ENCODE measurements at places on chromosomes 7 and 10.
A peak's percentile ranks its signal among the peaks of the same experiment; 100 is the strongest.

DNA sequence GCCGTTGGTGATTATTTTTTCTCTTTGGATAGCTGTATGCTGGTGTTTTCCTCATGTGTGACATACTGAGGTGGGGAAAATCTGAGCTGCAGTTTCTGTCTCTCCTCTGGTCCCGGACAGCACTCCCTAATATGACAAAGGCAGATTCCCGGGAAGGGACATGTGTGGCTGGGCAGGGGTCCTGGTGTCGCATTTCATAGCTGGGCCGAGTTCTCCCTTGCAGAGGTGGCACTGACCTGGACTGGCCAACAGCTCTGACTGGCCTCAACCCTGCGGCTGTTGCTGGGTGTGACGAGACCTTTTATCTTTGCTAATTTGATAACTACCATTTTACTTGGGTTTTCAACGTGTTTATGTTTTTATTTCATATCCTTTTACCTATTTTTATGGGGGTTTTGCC, 248.6 kb upstream of the TCERG1L start:
- no peaks in the 10 kb centered on the region for H3K4me1 ChIP-seq
- no peak overlapping the region for H3K27ac ChIP-seq
- H3K36me3 ChIP-seq = no peaks in the 10 kb centered on the region
- DNase-seq = no peak
- no peak overlapping the region for H3K4me3 ChIP-seq
- no peaks in the 10 kb centered on the region for H3K27me3 ChIP-seq

- H3K27me3 ChIP-seq = no peaks in the 10 kb centered on the region
- peaks cover 10% of the 10 kb centered on the region for H3K4me1 ChIP-seq
- no peak overlapping the region for H3K27ac ChIP-seq
- no peaks in the 10 kb centered on the region for H3K36me3 ChIP-seq
Observed at GRCh38 chr7:152313831-152314604, 121.8 kb downstream of the KMT2C start.

DNA sequence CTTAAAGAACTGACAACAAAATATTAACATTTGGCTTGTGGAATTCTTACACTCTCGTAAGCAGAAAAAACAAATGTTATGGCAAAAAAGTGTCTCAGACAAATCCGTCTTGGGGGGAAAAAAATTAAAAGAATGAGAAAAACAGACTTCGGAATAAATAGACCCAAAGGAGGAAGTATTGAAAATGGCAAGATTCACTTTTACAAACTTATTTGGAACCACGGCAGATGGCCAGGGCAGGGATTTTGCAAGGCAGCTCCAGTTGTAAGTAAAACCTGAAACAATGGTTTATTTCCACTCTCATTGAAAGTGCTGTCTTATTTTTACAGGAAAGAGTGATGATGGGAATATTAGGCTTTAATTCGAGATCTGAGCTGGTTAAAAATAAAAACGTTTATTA, 1.5 kb upstream of the ZNF438 start:
- H3K4me3 ChIP-seq = peak overlapping the region; percentile 66
- peaks cover 21% of the 10 kb centered on the region for H3K4me1 ChIP-seq
- H3K36me3 ChIP-seq = no peaks in the 10 kb centered on the region

DNA sequence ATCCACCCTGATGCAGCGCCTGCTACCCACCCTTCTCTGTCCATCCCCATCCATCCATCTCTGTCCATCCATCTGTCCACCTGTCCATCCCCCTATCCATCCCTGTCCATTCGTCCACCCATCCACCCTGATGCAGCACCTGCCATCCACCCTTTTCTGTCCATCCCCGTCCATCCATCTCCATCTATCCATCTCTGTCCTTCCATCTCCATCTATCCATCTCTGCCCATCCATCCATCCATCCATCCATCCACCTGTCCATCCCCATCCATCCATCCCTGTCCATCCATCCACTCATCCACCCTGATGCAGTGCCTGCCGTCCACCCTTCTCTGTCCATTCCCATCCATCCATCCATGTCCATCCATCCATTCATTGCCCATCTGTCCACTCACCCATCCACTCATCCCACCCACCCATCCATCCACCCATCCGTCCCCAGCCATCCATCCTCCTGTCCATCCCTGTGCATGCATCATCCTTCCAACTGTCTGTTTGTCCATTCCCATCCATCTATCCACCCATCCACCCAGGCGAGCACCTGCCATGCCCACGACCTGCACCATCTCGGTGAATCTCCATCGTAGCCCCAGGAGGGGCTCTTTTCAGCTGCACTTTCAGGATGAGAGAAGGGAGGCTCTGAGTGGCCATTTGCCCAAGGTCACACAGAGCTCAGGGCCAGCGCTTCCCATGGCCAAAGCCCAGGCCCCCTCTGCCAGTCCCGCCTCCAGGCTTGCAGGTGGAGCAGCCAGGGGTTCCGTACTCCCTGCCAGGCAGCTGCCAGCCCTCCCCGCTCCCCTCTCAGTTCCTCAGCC, 137.4 kb downstream of the LHPP start:
- H3K4me1 ChIP-seq = peaks cover under 1% of the 10 kb centered on the region
- no peak overlapping the region for H3K4me3 ChIP-seq
- H3K36me3 ChIP-seq = no peaks in the 10 kb centered on the region
- peak overlapping the region; percentile 75 for H3K27ac ChIP-seq
- no peaks in the 10 kb centered on the region for H3K27me3 ChIP-seq
- no peak for DNase-seq

DNA sequence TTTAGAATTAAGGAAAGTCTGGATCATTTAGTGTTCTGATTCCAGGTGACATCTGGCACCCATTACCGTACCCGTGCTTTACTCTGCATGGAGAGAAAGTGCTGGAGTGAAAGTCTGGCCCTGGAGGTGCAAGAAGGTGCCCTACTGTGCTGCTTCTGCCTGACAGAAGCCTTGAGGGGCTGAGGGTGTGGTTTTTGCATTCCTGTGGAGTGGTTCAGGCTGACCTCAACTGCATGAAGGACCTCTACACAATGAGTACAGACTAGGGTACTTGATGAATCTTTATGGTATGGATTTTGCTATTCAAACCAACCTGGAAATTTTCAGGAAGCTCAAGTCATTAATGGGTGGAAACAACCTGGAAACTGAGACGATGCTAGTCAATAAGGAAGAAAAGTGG, 45.1 kb upstream of the GSAP start:
- no peak overlapping the region for H3K27ac ChIP-seq
- no peaks in the 10 kb centered on the region for H3K36me3 ChIP-seq
- H3K4me3 ChIP-seq = no peak overlapping the region
- DNase-seq = no peak
- no peaks in the 10 kb centered on the region for H3K27me3 ChIP-seq

- no peaks in the 10 kb centered on the region for H3K27me3 ChIP-seq
Observed at GRCh38 chr10:112981553-112981952, 31.5 kb downstream of the TCF7L2 start.

DNA sequence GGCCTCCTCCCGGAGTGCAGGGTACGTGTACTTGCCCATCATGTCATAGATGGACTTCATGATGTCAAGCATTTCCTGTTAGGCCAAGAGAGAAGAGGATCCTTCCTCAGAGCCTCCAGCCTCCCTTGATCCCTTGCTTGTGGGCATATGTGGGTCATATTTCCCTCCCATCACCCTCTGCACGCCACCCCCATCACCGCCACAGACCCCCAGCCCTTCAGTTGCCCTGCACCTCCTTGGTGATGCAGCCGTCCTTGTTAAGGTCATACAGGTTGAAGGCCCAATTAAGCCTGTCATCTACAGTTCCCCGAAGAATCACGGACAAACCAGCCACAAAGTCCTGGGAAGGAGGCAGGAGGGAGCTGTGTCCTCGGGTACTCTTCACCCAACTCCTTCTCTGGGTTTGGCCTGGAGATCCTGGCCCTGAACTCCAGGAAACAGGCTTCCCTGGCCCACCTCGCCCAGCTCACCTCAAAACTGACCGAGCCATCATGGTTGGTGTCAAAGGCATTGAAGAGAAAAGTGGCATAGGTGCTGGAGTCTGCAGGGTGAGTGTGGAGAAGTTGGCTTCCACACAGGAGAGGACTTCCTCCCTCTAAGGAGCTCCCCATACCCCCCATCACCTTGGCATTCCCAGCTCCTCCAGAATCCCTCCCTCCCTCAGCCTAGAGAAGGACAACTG, 9.8 kb upstream of the OGA start:
- H3K4me1 ChIP-seq = peaks cover 34% of the 10 kb centered on the region
- no peak overlapping the region for H3K27ac ChIP-seq
- no peak for DNase-seq

- H3K27me3 ChIP-seq = no peaks in the 10 kb centered on the region
- no peaks in the 10 kb centered on the region for H3K4me1 ChIP-seq
- no peak overlapping the region for H3K27ac ChIP-seq
- DNase-seq = no peak
Observed at GRCh38 chr7:73345538-73345937, 17.6 kb downstream of the FKBP6 start.

DNA sequence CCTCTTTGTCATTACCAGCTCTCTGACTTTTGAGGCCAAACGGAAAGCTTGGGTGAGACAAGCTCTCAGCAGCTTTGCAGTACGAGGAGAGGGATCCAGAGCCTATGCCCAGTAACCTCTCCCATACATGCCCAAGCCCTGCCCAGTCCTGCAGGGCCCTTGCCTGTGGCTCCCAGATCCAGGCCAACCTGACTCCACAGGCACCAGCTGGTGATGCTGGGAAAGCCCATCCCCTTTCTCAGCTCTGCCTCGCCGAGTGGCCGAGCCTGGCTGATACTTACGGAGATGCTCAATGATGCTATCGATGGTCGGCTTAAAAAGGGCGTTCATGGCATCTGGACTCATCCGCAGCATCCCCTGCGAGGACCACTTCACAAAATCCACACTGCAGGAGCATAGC, 55.4 kb downstream of the PNLIPRP2 start:
- no peak overlapping the region for H3K4me3 ChIP-seq
- H3K27ac ChIP-seq = peak overlapping the region; percentile 59
- H3K4me1 ChIP-seq = no peaks in the 10 kb centered on the region
- H3K36me3 ChIP-seq = no peaks in the 10 kb centered on the region
- no peaks in the 10 kb centered on the region for H3K27me3 ChIP-seq

GRCh38 chr7:23710000-23710399, at the start of gene STK31:
STK31 (plus strand) TSS chr7:23710219; CDS start chr7:23710286, 67 bp downstream.
- no peak for DNase-seq
- peaks cover 21% of the 10 kb centered on the region for H3K36me3 ChIP-seq
- no peak within 1 kb of the TSS for H3K27ac ChIP-seq
- H3K4me1 ChIP-seq = no peaks in the 10 kb centered on the region
- no peak within 1 kb of the TSS for H3K4me3 ChIP-seq

DNA sequence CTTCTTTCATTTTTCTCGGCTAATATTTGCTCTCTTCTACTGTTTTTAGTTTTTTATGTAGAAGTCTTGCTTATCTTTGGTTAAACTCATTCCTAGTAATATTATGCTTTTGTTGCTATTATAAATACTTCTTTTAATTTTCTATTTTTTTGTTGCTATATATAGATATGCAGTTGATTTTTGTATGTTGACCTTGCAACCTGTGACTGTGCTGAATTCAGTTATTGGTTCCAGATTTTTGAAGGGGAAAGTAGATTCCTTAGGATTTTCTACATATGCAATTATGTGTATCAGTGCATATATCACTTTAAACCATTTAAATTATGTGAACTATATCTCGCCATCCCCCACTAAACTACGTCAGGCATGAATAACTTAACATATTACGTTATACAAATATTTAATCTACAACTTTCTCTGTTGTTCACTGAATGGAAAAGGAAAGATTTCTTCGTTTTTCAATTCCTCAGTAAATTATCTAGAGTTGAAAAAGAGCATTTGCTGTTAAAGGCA, 71.5 kb downstream of the IDE start:
- no peaks in the 10 kb centered on the region for H3K4me1 ChIP-seq
- H3K36me3 ChIP-seq = peaks cover 80% of the 10 kb centered on the region
- H3K27ac ChIP-seq = no peak overlapping the region
- H3K27me3 ChIP-seq = no peaks in the 10 kb centered on the region
- DNase-seq = no peak

DNA sequence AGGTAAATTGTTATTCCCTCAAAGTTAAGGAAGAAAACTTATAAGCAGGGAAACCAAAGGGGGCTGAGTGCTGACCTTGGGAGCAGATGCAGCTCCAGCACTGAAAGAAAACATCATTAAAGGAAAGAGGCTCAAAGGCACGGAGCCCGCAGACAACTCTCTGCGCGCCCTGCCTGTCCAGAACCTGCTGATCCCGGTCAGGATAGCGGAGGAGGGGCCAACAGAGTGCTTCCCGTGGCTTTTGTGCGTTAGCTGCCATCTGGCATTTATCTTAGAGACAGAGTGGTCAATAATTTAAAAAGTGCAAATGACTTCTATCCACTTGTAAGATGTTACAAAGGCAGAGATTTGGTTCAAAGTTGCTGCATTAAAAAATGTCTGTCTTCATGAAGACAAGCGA, 162.1 kb downstream of the FANK1 start:
- no peaks in the 10 kb centered on the region for H3K27me3 ChIP-seq
- H3K4me3 ChIP-seq = no peak overlapping the region
- H3K4me1 ChIP-seq = peaks cover 6% of the 10 kb centered on the region

- no peaks in the 10 kb centered on the region for H3K4me1 ChIP-seq
- no peaks in the 10 kb centered on the region for H3K36me3 ChIP-seq
- no peak for DNase-seq
Observed at GRCh38 chr10:42864575-42864974, 82.0 kb downstream of the BMS1 start.

DNA sequence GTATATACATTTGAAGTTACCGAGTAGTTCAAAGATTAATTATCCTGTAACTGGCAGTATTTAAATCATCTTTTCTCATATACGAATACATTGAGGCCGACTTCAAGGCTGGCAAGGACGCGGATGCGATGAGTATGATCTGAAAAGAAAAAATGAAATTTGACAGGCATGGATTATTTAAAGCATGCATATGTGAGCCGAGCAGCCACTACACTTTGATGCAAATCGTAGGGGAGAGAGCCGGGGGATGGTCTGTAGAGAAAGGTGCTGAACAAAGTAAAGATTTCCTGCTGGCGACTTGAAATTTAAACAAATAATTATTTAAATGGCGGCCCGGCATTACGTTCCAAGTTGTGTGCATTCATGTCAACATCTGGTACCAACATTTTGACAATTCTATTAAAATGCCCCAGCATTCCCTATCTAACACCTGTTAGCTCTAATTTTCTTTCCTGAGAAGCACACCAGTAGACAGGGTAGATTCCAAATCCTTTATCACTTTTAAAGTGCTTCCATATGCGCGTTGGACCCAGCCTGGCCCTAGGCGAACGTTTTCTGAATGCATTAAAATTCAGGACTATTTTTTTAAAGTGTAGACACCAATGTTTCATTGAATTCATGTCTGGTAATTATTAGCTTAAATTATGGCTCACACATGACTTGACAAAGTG, 188.7 kb downstream of the EMX2 start:
- DNase-seq = no peak
- H3K36me3 ChIP-seq = no peaks in the 10 kb centered on the region
- no peak overlapping the region for H3K27ac ChIP-seq
- no peaks in the 10 kb centered on the region for H3K27me3 ChIP-seq
- H3K4me3 ChIP-seq = no peak overlapping the region
- H3K4me1 ChIP-seq = peaks cover 11% of the 10 kb centered on the region

- H3K4me3 ChIP-seq = no peak overlapping the region
- no peaks in the 10 kb centered on the region for H3K4me1 ChIP-seq
- H3K36me3 ChIP-seq = no peaks in the 10 kb centered on the region
- no peak overlapping the region for H3K27ac ChIP-seq
Observed at GRCh38 chr10:83990126-83990525, 149.2 kb upstream of the GHITM start.

Measured in tibial nerve (tissue), 4 donors.